ENCODE measurements at places on chromosomes 4 and X. TPM values are rescaled to one million over a fixed set of nuclear protein-coding genes. Genes with fewer than 3 reads are reported as not detected.

Gene UFSP2
- total RNA-seq: 56.0 TPM

GRCh38 chr4:54092405-54093323 is 7.3 kb upstream of the GSX2 start:
- peaks cover 17% of the 10 kb centered on the region for H3K4me1 ChIP-seq
- no peak for DNase-seq
- no peaks in the 10 kb centered on the region for H3K36me3 ChIP-seq

GRCh38 chr4:43766648-43767047 is 682.0 kb downstream of the KCTD8 start:
- H3K27me3 ChIP-seq: no peaks in the 10 kb centered on the region
- no peak overlapping the region for H3K4me3 ChIP-seq
- H3K36me3 ChIP-seq: no peaks in the 10 kb centered on the region
- H3K27ac ChIP-seq: no peak overlapping the region
- no peaks in the 10 kb centered on the region for H3K4me1 ChIP-seq

Gene L1CAM
- 25.7 TPM for total RNA-seq

GRCh38 chrX:15653961-15654360 is 10.6 kb downstream of the CLTRN start:
- H3K4me1 ChIP-seq: no peaks in the 10 kb centered on the region
- no peak overlapping the region for H3K4me3 ChIP-seq
- no peaks in the 10 kb centered on the region for H3K27me3 ChIP-seq
- no peak overlapping the region for H3K27ac ChIP-seq
- no peak for DNase-seq
- no peaks in the 10 kb centered on the region for H3K36me3 ChIP-seq
